ENCODE measurements at places on chromosomes 1 and 21. TPM values are rescaled to one million over a fixed set of nuclear protein-coding genes. Genes with fewer than 3 reads are reported as not detected.

The LIN9 gene
- polyA plus RNA-seq, result 6.9 TPM

The ACAP3 gene
- polyA plus RNA-seq, result 63.5 TPM

The RXFP4 gene
- 0.65 TPM for polyA plus RNA-seq

The GTF2B gene
- polyA plus RNA-seq, result 33.6 TPM

The SELP gene
- 2.0 TPM for polyA plus RNA-seq

The WDR64 gene
- polyA plus RNA-seq, result 0.14 TPM

The C1orf35 gene
- 12.8 TPM for polyA plus RNA-seq

The ST6GALNAC3 gene
- polyA plus RNA-seq, result 3.6 TPM

The RAB3B gene
- 0.28 TPM for polyA plus RNA-seq

The LCE2B gene
- not detected for polyA plus RNA-seq

The SIPA1L2 gene
- 32.6 TPM for polyA plus RNA-seq

- DNase-seq, result no peak
These were observed 43.0 kb downstream of the GNB1 start for GRCh38 chr1:1847890-1848289.

- no peak for DNase-seq
These were observed 473.2 kb downstream of the DSCAM start for GRCh38 chr21:40373761-40374160.

DNA sequence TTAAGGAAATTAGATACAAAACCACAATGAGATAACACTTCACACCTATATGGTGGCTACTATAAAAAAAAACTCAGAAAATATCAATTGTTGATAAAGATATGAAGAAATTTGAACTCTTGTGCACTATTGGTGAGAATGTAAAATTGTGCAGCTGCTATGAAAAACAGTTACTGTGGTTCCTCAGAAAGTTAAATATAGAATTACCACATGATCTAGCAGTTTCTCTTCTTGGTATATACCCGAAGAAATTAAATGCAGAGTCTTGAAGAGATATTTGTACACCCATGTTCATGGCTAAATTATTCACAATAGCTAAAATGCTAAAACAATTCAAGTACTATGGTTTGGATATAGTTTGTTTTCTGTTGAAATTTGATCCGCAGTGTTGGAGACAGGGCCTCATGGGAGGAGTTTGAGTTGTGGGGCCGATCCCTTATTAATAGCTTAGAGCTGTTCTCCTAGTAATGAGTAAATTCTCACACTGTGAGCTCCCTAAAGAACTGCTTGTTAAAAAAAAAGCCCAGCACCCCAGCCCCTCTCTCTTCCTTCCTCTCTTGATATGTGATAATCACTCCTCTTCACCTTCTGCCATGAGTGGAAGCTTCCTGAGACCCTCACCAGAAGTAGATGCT, 1412.1 kb downstream of the PLA2G4A start:
- DNase-seq, result peak; percentile 2

DNA sequence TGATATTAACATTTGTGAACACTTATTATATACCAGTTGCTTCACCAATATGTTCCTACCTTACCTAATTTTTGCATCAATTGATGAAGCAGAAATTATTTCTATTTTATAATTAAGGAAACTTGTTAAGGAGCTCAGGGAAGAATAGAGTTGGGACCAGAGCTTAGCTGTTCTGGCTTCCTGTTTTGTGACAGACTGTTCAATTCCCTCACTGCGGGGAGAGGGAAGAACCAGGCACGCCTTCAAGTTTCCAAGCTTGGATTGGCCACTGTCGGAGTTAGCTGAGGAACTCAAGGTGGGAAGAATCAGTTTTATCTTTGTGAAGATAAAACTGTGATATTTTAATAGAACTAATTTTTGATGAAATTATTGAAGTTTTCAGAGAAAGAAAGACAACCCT, 142.3 kb upstream of the LMO4 start:
- DNase-seq, result no peak

DNA sequence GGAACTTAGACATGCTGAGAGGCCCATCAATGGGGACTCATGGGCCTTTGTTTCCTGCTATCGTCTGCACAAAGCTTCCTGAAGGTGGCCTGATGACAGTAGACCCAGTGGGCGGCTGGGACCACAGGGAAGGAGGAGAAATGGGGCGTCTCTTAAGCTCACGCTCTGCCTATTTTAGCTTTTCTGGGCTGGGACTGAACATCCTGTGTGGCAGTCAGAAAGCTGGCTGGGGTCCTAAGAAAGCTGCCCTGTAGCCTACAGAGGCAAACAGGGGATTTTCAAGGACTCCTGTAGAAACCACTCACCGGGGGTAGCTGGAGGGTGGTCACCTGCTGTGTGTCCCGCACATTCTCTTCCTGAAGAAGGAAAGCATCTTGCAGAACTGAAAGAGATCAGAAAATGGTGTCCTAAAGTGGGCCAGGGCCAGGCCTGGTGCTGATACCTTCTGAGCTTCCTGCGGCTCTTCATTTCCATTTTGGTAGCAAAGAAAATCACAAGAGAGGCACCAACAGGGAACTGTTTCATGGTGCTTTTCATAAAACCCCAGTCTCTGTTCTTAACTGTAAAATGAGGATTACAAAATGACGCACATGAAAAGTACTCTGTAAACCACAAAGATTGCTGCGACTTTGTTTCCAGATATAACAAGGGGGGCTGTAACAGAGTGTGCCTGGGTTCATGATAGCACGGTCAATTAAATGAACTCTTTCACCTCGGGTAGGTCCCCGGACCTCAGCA, 8.6 kb downstream of the ZNF496 start:
- DNase-seq, result no peak

GRCh38 chr21:16956824-16957223, 556.0 kb upstream of the CXADR start:
- no peak for DNase-seq

- no peak for DNase-seq
These were observed 52.1 kb downstream of the ACBD3 start for GRCh38 chr1:226134170-226135058.

GRCh38 chr1:82979593-82980236, 1019.2 kb downstream of the TTLL7 start:
- no peak for DNase-seq

GRCh38 chr1:163231385-163231784, 28.7 kb upstream of the RGS5 start:
- DNase-seq, result peak; percentile 4

DNA sequence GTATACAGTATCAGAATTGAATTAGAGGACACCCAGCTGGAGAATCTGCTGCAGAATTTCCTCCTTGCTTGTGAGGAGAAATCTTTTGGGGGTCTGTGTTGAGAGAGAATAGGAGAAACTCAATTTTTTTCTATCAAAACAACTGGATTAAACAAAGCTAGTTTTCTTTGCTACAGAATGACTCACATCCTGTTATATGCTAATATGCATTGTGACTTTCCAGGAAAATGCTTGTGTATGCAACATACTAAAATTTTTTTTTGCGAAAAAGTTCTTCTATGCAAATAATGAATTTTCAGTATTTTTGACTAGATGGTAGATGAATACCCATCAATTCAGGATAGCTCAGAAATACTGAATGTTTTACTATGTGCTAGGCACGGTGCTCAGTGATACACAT, 2.2 kb downstream of the VAMP4 start:
- DNase-seq, result no peak

DNA sequence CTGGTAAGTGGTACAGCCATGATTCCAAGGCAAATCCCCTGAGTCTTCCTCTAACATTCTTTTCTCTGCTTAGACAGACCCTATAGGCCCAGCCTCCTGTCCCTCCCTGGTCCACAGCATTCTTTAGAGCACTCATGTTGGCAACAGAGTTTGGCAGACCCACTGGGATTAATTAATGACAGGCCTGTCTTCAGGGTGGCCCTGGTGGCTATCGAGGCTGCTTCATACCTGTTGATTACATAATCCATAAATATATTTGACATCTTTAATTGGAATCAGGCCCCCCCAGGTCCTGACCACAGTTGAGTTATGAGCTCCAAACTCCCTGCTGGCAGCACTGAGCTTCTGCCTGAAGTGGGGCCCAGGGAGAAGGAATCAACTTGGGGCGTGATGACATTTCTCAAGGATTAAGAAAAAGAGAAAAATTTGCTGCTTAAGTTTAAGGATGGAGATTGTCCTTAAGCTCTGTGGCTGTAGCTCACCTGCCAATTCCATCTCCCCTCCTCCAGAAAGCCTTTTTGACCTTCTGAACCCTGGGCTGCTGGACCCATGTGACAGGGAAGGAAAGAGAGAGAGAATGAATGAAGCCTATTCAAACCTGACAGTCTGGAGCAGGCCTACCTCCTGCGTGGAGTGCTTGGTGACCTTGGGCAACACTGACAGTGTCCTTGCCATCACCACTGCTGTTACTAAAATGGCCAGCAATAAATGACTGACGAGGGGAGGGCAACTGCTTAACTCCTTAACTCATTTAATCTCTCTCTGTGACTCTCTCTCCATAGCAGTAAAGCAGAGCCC, 156.6 kb downstream of the TRABD2B start:
- DNase-seq, result no peak

- no peak for DNase-seq
These were observed 49.7 kb downstream of the ELAVL4 start for GRCh38 chr1:50158421-50158820.

DNA sequence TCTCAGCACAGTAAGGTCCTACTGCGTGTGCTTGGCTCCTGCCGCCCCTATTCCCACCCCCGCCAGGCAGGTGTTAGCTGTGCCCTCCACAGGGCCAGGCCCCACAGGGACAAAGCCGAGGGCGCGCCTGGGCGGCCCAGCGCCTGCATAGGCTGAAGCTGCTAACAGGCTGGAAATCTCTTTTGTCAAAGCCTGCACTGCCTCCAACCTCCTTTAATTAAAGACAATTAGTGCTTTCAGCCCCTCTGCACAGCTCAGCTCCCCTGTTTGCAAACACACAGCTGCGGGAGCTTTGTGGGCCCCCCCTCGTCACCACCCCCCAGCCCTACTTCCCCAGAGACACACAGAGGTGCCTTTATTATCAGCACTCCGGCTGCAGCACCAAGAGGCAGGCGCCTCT, 95.9 kb downstream of the EPHB2 start:
- DNase-seq, result no peak

DNA sequence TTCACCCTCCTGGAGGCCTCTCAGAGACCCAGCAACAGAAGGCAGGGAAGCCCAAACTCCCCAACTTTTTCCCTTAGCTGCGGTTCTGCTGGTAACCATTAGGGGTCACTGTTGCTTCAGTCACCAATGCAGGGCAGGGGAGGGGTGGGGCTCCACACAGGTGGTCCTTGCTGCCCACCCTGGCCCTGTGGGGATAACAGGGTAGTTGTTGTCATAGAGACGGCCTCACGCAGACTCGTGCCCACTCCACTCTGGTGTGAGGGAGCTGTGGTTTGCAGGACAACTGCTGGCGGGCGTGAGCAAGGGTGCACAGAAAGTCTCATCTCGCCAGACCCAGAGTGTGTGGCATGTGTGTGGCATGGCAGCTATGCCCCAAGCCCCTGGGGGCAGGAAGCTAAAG, 19.9 kb downstream of the INSRR start:
- peak; percentile 31 for DNase-seq

- DNase-seq, result no peak
These were observed 95.0 kb downstream of the PLXNA2 start for GRCh38 chr1:208149213-208149612.

GRCh38 chr1:119388450-119388849, 19.9 kb downstream of the HAO2 start:
- no peak for DNase-seq

Data from muscle of leg (tissue), 16 donors.